Caco-2 (cell line): ENCODE measurements at places on chromosomes 6 and 20. TPM values are rescaled to one million over a fixed set of nuclear protein-coding genes. Genes with fewer than 3 reads are reported as not detected.

DNA sequence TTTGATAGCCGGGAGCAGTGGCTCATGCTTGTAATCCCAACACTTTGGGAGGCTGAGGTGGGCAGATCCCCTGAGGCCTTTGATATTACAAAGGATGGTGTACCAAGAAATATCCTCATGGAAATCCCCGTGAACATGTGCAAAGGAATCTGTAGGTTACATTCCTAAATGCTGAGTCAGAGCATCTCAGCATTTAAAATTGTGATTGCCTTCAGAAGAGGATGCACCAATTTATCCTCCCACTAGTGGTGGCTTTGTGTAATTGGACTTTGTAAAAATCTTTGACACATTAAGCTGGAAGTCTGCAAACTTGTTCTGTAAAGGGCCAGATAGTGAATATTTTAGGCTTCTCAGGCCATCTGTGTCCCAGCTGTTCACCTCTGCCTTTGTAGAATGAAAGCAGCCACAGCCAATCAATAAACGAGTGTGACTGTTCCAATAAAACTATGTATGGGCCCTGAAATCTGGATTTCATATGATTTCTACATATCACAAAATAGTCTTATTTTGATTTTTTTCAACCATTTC, 11.8 kb downstream of the TMEM14B start:
- H3K4me1 ChIP-seq, result peaks cover 4% of the 10 kb centered on the region; the same call in 1 of the 2 replicates
- H3K27ac ChIP-seq, result peak overlapping the region; percentile 80
- H3K27me3 ChIP-seq, result no peaks in the 10 kb centered on the region
- peaks cover 3% of the 10 kb centered on the region for H3K36me3 ChIP-seq

GRCh38 chr6:63930848-63931247, 295.2 kb downstream of the PHF3 start:
- no peak overlapping the region for H3K4me3 ChIP-seq
- no peaks in the 10 kb centered on the region for H3K27me3 ChIP-seq
- no peak overlapping the region for H3K27ac ChIP-seq
- no peak for DNase-seq
- H3K36me3 ChIP-seq, result no peaks in the 10 kb centered on the region

DNA sequence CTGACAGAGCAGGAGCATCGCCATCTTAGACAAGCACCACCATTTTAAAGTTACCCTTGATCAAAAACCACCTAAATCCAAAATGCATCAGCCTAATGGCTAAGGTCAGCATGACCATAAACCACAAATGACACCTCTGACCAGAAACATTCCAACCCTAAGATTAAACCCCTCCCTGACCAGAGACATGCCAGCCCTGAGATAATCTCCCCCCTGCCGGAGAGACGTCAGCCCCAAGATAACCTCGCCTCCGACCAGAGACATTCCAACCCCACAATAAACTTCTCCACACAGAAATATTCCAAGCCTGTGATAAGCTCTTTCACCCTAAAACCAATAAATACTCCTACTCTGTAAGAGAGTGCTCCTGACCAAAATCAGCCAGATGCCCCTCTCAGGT, 53.5 kb downstream of the PXDC1 start:
- no peak for DNase-seq
- H3K4me1 ChIP-seq, result peaks cover 24% of the 10 kb centered on the region
- H3K36me3 ChIP-seq, result no peaks in the 10 kb centered on the region
- H3K27ac ChIP-seq, result peak overlapping the region; percentile 60
- H3K27me3 ChIP-seq, result no peaks in the 10 kb centered on the region
- no peak overlapping the region for H3K4me3 ChIP-seq

DNA sequence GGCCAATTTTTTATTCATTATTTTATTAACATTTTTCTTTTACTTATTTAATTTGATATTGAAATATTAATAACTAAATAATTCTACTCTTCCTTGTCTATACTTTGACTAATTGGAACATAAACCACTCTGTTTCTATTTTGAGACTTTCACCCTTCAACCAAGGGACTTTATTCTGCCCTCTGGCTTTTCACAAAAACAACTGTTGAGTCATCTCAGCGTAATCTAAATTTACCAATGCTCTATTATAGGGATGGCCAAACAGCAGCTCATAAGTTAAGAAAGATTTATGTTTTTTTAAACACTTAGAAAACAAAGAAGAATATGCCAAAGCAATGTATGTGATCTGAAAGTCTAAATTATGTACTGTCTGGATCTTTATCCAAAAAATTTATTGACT, 46.7 kb downstream of the DOP1A start:
- no peaks in the 10 kb centered on the region for H3K36me3 ChIP-seq
- H3K27me3 ChIP-seq, result no peaks in the 10 kb centered on the region
- no peak overlapping the region for H3K4me3 ChIP-seq
- no peak for DNase-seq
- H3K4me1 ChIP-seq, result peaks cover 4% of the 10 kb centered on the region; the same call in 1 of the 2 replicates
- no peak overlapping the region for H3K27ac ChIP-seq

DNA sequence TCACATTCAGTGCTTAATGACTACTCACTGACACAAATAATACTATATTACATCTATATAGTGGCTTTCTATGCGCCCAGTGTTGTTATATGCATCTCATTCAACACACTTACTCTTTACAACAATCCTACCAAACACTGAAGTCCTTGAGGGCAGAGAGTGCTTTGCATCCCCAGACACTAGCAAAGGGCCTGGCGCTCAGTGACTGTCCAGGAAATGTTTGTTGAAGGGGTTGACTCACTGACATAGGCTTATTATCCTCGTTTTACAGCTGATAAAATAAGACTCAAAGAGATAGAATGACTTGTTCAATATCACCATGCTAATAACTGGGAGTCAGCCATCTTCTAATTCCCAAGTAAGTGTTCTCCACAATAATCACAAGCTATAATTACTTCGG, 163.3 kb downstream of the ARHGAP18 start:
- no peak overlapping the region for H3K4me3 ChIP-seq
- peaks cover 20% of the 10 kb centered on the region for H3K4me1 ChIP-seq
- H3K36me3 ChIP-seq, result no peaks in the 10 kb centered on the region
- no peak overlapping the region for H3K27ac ChIP-seq

- H3K4me3 ChIP-seq, result no peak overlapping the region
- no peak overlapping the region for H3K27ac ChIP-seq
- no peak for DNase-seq
- no peaks in the 10 kb centered on the region for H3K27me3 ChIP-seq
- H3K4me1 ChIP-seq, result no peaks in the 10 kb centered on the region
- no peaks in the 10 kb centered on the region for H3K36me3 ChIP-seq
Observed at GRCh38 chr6:42522942-42523814, 40.7 kb upstream of the UBR2 start.

GRCh38 chr6:33073431-33073871, at the start of gene HLA-DPA1:
Gene HLA-DPA1, minus strand, starts transcription at chr6:33073649.
- H3K4me3 ChIP-seq, result no peak within 1 kb of the TSS
- H3K27ac ChIP-seq, result no peak within 1 kb of the TSS
- no peaks in the 10 kb centered on the region for H3K4me1 ChIP-seq

DNA sequence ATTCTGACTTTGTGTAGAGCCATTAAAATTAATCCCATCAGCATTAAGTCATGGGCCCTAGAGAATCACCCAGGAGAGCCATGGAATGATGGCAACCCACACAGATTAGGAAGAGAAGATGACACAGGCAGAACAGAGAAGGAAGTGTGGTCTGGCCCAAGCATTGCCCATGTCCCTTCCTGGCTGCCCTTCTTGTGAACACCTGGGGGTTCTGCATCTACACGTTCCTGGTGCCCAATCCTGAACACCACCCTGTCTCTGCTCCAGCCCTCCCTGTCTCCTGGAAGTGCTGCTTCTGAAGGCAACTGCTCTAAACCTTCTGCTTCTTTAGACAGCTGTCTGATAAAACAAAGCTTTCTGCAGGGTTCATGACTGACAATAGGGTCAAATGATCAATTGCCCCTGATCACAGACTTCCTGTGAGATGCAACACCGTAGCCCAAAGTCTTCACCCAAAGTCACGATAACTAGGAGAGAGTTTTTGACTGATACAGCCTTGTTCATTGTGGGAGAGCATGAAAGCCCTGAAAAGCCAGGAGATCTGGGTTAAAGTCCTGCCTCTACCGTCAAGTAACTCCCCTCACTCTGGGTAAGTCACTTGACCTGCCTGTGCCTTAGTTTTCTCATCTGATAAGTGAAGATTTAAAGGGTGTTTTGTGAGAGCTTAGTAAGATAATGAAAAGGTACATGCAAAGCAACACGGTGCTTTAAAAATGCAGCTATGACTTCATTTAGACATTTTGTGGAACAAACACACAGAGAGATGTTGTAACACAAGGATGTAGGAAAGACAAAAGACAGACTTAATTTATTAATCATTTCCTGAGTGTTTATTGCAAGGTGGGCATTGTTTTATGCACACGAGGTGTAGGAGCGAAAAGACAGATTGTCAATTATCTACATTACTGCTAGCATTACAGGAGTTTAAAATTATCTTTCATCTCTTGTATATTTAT, 291.2 kb upstream of the STXBP5 start:
- H3K27ac ChIP-seq, result no peak overlapping the region
- peaks cover 16% of the 10 kb centered on the region for H3K4me1 ChIP-seq
- H3K4me3 ChIP-seq, result no peak overlapping the region
- H3K36me3 ChIP-seq, result no peaks in the 10 kb centered on the region
- H3K27me3 ChIP-seq, result no peaks in the 10 kb centered on the region

GRCh38 chr6:33161354-33162331, 30.6 kb downstream of the COL11A2 start:
- no peaks in the 10 kb centered on the region for H3K36me3 ChIP-seq
- H3K4me1 ChIP-seq, result no peaks in the 10 kb centered on the region
- no peaks in the 10 kb centered on the region; the same call in 1 of the 2 replicates for H3K27me3 ChIP-seq
- peak; percentile 86 for DNase-seq

DNA sequence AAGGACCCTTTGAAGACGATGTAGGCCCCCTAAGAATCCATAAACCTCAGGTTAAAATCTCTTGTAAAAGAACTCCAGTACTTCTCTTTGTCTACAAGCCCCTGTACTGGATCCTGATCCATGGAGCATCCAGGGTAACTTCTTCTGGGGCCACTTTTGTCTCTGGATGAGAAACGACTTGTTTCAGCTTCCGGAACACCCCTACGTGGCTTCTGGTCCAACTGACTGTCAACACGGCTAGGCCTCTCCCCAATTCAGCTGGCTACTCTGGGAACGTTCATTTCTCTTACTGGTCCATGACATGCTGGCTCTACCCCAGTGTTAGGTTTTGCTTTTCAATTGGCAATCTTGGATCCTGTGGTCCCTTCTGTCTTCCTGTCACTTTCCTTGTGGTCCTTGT, 198.0 kb downstream of the BACH2 start:
- H3K27me3 ChIP-seq, result no peaks in the 10 kb centered on the region
- H3K27ac ChIP-seq, result no peak overlapping the region
- DNase-seq, result no peak

GRCh38 chr6:41428336-41428995, 93.1 kb downstream of the NCR2 start:
- peaks cover 31% of the 10 kb centered on the region for H3K4me1 ChIP-seq
- H3K36me3 ChIP-seq, result no peaks in the 10 kb centered on the region
- H3K4me3 ChIP-seq, result peak overlapping the region; percentile 55
- no peaks in the 10 kb centered on the region for H3K27me3 ChIP-seq
- H3K27ac ChIP-seq, result no peak overlapping the region

GRCh38 chr6:44661221-44662008, 273.9 kb downstream of the CDC5L start:
- DNase-seq, result no peak
- no peaks in the 10 kb centered on the region for H3K36me3 ChIP-seq
- H3K27ac ChIP-seq, result no peak overlapping the region
- H3K27me3 ChIP-seq, result no peaks in the 10 kb centered on the region
- no peak overlapping the region for H3K4me3 ChIP-seq
- H3K4me1 ChIP-seq, result no peaks in the 10 kb centered on the region

GRCh38 chr6:132247381-132248159, 153.7 kb downstream of the MOXD1 start:
- no peak overlapping the region for H3K27ac ChIP-seq
- no peaks in the 10 kb centered on the region for H3K4me1 ChIP-seq
- no peak for DNase-seq
- H3K36me3 ChIP-seq, result no peaks in the 10 kb centered on the region

DNA sequence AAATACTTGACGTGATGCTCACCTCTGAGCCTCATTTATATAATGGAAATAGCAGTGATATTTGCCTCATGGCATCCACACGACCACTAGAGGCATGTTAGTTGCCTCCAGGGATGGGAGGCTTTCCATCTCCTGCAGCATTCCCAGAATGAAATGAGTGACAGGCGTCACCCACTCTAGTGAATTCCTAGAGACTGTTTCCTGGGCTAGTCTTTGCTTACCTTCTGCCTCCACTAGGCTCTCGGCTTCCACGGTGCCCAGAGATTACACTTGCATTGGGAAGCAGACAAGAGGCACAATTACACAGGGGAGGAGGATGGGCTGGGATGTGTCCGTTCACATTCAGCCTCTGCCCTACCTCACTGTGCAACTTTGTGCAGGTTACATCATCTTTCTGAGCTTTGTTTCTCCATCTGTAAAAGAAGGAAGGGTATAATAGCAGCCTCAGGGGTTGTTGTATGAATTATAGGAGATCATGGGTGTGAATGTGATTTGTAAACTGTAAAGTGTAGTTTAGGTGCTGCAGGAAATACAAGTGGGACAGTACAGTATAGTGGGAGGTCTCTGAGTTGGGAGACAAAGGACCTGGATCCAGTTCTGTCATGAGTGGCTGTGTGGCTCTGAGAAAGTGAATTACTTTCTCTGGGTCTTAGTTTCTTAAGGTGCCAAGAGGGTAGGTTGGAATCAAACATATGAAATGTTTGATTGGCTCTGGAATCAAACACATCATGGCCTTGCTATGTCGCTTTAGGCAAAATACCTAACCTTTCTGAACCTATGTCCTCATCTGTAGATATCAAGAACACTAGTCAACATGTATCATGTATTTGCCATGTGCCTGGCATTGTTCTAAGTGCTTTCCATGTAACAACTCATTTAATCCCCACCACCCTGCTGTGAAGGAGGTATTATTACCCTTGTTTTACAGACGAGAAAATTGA, 3.6 kb upstream of the VSTM2L start:
- peaks cover under 1% of the 10 kb centered on the region for H3K27me3 ChIP-seq
- H3K4me1 ChIP-seq, result no peaks in the 10 kb centered on the region
- H3K36me3 ChIP-seq, result no peaks in the 10 kb centered on the region

DNA sequence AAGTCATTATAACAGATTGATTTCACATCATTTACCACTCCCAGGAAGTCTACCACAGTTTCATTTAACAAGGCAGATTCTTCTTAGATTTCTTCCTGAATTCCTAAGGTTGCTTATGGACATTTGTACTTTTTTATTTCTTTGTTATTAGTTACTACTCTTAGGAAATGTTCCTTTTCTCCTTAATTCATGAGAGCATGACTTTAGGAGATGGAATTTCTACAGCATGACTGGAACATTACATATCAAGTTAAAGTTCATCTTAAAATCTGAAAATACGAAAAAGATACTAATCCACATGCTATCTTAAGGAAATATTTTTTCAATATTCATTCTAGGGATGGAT, 22.3 kb downstream of the CNKSR3 start:
- peaks cover 24% of the 10 kb centered on the region for H3K4me1 ChIP-seq
- DNase-seq, result no peak
- no peak overlapping the region for H3K4me3 ChIP-seq
- no peak overlapping the region for H3K27ac ChIP-seq
- no peaks in the 10 kb centered on the region for H3K27me3 ChIP-seq

OR2H1 gene
- not detected in 2 replicates for total RNA-seq

PGBD1 gene
- total RNA-seq, result 3.6 and 3.8 TPM in 2 replicates

POU5F1 gene
- total RNA-seq, result not detected in 2 replicates

CRISP2 gene
- not detected in 2 replicates for total RNA-seq

SLC22A7 gene
- total RNA-seq, result not detected in 2 replicates

MLN gene
- not detected in 2 replicates for total RNA-seq

SLC17A2 gene
- not detected in 2 replicates for total RNA-seq

ENPP3 gene
- total RNA-seq, result not detected in 2 replicates

COL9A1 gene
- total RNA-seq, result not detected in 2 replicates

EPHA7 gene
- total RNA-seq, result not detected in 2 replicates

SCUBE3 gene
- total RNA-seq, result 1.3 and 1.5 TPM in 2 replicates

C20orf141 gene
- not detected in 2 replicates for total RNA-seq
